Stimulated activated CD4-positive, alpha-beta T cell treated with anti-CD3 and anti-CD28 coated beads, Interleukin-12 subunit alpha, Interleukin-12 subunit beta, amount 100 ng/mL, for 24 hours (primary cell): ENCODE measurements at places on chromosomes 2 and 18.

DNA sequence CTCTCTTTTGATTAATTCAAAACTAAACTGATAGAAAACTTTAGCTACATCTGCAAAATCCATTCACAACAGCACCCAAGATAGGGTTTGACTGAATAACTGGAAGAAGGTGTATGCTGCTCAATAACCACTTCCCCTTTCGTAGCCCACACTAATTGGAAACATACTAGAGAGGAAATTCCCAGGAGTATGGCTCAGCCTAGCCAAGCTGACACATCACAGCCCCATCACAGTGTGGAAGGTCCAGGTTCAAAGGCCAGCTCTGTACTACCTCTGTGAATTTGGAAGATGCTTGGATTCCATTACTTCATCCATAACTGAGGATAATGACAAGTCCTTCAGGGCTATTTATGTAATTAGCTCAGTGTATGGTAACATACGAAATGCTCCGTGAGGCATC is 185.4 kb downstream of the FBXO15 start:
- DNase-seq, result no peak

- no peak for DNase-seq
These were observed 892.2 kb upstream of the ZEB2 start for GRCh38 chr2:145412155-145412554.

DNA sequence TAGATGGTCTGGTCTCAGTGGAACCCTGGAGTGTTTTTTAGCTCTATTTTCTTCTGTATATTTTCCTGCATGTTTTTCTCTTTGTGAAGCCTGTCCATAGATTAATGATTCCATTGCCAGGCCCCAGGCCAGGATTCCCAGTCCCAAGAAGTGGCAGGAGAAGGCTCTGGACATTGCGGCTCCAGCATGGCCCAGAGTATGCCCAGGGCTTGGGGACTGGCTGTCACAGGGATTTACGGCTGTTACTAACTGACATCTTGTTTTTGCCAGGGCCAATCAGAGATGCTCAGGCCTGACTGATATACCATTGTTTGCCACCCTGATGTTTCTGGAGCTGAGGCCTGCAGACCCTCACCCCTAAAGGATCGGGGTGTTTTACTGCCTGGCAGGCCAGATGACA is 59.0 kb downstream of the PRKCE start:
- DNase-seq, result no peak

- DNase-seq, result no peak
These were observed 9.5 kb upstream of the MALL start for GRCh38 chr2:110124939-110125691.

GRCh38 chr2:134110532-134110931 is 143.3 kb upstream of the MGAT5 start:
- no peak for DNase-seq

- DNase-seq, result no peak
These were observed 59.1 kb downstream of the VSNL1 start for GRCh38 chr2:17599617-17600016.

GRCh38 chr2:181341855-181342600 is 115.2 kb upstream of the ITGA4 start:
- no peak for DNase-seq

DNA sequence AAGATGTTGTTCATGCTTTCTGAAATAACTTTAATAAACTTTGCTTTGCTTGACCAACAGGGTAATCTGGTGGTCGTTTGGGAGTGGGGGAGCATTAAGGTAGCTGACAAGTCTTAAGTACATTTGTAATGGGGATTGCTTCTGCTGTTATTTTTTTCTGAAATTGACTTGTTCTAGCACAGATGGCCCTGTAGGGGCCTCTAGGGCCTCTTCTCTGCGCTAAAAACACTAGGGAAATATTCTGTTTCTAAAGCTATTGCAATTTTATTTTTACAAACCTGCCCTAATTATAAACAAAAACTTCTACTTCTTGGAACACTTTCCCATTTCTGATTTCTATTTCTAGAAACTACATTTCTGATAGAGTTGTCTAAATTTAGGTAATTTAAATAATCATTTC is 191.3 kb upstream of the KCNJ3 start:
- DNase-seq, result no peak

- no peak for DNase-seq
These were observed 446.7 kb downstream of the SETBP1 start for GRCh38 chr18:45127405-45127804.

GRCh38 chr2:122486705-122487415 is 731.4 kb downstream of the TSN start:
- no peak for DNase-seq

- no peak for DNase-seq
These were observed 31.7 kb downstream of the UBE2F start for GRCh38 chr2:237998530-237998929.

DNA sequence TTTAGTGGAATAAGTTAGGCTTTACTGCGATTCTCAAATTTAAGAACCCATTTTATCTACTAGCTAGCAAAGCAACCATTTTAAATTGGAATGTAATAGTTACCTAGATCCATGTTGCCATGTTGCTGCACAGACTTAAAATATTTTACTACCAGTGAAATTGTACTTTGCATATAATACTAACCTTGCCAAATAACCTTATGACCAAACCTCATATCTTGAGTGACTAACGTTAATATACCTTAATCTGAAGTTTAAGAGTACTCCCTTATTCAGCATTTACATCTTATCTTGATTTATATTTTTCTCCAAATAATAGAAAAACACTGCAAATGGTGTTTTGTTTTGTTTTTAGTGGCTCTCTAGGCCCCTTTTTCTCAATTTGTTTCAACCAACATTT is 50.3 kb upstream of the NAB1 start:
- no peak for DNase-seq

DNA sequence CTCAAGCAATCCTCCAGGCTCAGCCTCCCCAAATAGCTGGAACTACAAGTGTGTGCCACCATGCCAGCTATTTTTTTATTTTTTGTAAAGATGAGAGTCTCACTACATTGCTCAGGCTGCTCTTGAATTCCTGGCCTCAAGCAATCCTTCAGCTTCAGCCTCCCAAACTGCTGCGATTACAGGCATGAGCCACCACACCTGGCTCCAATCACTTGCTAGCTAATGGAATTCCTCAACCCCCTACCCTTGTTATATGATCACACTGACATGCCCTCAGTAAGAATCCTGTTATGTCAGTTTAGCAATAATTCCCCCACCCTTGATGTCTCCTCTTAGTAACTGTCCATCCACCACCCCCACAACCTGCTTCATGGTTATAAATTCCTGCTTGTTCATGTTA is 12.3 kb downstream of the CHN1 start:
- DNase-seq, result no peak

GRCh38 chr18:63262369-63263335 is 56.9 kb downstream of the BCL2 start:
- DNase-seq, result no peak

- no peak for DNase-seq
These were observed 31.4 kb upstream of the IL1B start for GRCh38 chr2:112867701-112868631.

- DNase-seq, result no peak
These were observed 23.1 kb downstream of the HS1BP3 start for GRCh38 chr2:20627712-20628380.

DNA sequence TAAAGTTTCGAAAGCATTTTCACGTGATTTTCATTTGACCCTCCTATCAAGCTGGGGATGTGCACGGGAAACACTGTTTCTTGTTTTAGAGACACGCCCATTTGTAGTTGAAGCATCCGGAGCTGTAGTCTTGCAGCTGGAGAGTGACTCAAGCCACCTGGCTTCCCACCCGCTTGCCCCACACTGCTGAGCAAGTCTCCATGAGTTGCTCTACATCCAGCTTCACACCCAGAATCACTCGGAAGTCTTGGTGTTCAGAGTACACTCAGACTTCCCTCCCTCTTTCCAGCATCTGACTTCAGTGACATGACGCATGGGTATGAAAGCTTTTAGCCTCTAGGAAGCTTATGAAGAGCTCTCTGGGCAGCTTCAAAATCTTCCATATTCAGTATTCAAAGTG is 262.4 kb downstream of the NBAS start:
- no peak for DNase-seq

DNA sequence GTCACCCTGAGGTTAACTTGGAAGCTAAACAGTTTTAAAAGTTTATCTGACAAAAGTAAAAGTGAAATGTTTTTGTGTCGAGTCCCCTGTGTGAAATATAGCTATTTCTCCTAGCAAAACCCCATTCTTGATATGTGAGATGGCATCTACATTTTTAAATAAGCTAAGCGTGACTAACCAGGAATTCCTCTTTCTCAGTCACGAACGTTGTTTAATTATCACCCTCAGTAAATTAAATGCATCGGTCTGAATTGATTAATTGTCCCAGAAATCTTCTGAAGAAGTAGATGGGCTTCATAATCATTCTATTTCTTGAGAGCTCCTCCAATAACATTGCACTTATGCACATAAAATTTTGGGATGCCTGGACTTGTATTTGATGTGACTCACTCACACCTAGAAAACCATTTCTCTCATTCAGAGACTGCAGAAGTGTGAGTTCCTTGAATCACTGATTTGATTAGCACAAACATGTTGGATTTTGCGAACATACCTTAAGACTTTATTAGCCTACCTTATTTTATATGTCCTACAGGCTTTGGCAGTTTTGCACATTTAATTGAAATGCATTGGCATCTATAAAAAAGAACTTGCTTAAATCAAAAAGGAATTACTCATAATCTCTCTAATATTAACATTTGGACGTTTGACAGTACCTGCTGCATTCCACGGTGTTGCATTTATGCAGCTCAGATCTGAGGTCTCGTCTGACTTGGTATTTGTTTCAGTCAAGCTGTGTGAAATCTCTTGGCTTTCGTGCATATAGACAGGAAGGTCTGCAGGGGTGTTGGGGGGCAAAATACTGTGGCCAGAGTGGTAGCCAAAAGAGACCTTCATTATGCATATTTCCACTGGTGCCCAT is 475.2 kb downstream of the EPHA4 start:
- no peak for DNase-seq

DNA sequence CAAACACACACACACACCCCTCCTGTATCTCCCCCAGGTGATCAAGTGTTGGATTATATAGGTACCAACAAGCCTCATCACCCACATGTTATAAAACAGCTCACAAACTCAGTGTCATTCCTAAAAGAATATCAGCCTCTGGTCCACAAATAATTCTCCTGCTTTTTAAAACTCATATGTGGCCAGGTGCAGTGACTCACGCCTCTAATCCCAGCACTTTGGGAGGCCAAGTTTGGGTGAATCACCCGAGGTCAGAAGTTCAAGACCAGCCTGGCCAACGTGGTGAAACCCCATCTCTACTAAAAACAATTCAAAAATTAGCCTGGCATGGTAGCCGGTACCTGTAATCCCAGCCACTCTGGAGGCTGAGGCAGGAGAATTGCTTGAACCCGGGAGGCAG is 87.8 kb downstream of the LRATD1 start:
- no peak for DNase-seq

DNA sequence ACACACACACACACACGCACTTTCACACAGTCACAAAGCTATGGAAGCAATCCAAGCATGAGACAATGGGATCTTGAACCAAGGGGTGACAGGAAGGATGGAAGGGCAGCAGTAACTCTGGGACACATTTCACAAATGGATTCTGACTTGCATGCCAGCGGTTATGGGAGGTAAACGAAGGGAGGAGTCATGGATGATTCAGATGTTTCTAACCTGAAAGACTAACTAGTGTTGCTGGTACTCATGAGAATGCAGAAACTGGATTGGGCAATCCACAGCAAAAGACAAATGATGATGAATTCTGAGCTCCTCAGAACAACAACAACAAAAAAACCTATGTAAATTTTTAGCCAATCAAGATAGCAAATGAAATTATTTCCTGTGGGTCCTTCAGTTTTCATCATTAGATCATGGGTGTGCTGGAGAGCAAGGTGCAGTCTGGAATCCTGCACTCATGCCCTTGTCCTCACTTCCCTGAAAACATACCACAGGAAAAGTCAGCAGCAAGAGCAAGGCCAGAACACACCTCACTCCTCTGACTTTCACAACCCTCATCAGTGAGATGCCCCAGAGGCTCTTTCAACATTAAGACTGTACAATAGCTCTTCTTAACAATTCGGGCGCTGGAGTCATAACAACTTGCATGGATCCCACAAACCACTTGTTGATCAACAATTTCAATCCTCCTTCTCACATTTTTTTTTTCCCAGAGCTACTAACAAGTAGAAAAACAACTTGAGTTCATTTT is 32.6 kb downstream of the ABCA12 start:
- DNase-seq, result no peak

DNA sequence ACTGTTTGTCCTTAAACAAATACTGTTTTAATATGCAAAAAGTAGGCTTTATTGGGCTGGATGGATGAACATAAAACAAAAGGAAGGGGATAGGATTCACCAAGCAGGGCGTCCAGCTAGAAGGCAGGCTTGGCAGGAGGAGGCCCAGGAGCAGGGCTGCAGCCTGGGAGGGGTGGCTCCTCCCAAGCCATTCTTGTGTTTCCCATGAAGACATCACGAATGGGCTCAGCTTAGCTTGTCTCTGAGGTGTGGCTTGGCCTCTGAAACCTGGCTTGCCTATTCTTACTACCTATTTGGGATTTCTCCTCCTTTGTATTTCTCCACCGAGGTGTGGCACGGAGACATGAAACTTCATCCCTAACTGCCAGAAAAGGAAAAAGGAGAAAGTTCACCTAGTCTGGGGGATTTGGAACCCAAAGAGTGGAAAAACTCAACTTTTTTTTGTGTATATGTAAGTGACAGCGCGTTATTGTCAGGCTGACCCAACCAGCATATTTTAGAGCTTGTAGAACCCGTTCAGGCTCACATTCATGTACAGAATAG is 481.9 kb upstream of the SPRED2 start:
- no peak for DNase-seq

GRCh38 chr2:53584986-53585385 is 182.6 kb upstream of the CHAC2 start:
- no peak for DNase-seq

- no peak for DNase-seq
These were observed 41.4 kb downstream of the NEMP2 start for GRCh38 chr2:190493095-190493494.

- no peak for DNase-seq
These were observed 27.1 kb downstream of the CTDP1 start for GRCh38 chr18:79706658-79707057.

GRCh38 chr18:34223893-34224422 is 755 bp downstream of the NOL4 start:
- DNase-seq, result no peak

DNA sequence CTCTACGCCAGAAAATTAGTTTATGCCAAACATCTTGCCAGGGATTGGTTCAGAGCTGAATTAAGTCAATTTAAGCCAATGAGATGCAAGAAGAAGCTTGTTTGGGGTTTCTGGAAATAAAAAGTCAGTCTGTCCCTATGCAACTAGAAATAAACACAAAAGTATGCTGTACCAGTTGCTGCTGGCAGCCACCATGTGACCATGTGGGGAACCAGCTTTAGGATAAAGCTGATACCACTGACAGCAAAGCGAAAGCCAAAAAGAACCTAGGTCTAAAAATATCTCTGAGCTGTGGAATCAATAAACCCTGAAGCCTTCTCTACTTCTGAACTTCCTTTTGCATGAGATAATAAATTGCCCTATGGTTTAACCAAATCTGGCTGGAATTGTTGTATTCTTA is 181.8 kb upstream of the PARD3B start:
- no peak for DNase-seq

- no peak for DNase-seq
These were observed 245.0 kb upstream of the SALL3 start for GRCh38 chr18:78734614-78734945.
